ENCODE measurements at places on chromosomes 2 and 18.

GRCh38 chr2:46813020-46813415, 102.6 kb downstream of the MCFD2 start:
- no peak for DNase-seq

GRCh38 chr2:220044383-220044782, 417.0 kb downstream of the SLC4A3 start:
- DNase-seq: no peak

DNA sequence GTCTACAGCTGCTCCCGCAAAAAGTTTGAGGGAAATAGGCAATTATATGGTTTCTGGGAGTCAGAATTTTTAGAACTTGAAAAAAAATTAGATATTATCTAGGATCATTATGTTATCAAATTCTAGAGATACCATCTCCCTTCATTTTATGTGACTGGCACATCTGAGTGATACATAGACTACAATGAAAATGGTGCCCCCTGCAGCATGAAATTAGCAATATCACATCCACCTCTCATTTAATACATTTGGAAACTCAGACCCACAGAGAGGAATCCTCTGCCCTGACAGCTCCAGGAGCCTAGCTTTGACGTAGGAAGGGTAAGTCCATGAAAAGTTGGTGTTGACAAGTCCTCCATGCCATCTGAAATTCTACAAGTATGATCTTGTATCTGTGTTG, 381.6 kb downstream of the SUCLG1 start:
- no peak for DNase-seq

DNA sequence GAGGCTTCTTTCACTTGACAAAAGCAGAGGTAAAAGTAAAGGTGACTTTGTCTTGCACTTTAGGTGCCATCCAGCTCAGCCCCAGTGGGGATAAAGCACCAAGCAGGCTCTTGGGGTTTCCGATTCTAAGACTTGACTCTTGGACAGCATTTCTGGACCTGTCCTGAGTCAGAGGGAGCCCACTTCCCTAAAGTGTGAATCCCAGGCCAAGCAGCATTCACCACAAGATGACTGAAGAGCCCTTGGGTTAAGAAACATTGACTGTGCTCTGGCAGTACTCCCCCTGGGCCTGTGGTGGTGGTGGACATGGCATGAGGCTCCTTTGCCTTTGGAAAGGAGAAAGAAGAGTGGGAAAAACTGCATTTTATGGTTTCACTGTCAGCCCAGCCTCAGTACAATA, 638.0 kb upstream of the VRK2 start:
- no peak for DNase-seq

DNA sequence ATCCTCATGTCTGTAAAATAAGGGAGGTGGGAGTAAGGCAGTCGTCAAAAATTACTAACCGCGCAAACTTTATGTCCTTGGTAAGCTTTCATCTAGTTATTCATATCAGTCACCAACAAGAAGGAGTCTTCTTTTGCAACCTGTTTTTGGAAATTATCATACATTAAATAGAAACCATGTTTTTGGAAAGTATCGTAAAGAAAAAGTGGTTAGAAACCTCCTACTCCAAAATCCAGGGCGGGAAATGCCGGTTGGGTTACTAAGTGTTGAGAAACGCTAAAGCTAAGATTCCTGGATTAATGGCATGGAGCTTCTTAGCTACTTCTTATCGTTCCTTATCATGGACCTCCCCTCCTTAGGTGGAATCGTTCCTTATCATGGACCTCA, 778 bp downstream of the BBS5 start:
- no peak for DNase-seq

DNA sequence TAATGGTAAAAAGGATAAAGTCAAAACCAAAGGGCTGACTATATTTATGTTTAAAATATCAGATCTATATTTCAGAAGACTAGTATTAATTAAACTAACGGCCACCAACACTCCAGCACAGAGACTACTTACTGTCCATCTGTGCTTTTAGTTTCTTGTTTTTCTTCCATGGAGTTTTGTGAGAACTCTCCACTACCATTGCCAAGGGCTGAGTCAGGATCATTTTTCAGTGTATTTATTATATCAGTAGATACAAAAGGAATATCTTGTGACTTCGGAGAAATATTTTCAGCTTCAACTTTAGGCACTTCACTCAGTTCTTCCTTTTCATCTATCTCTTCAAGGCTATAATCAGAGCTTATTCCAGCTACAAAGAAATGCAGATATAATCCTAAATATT, 79.1 kb upstream of the GRB14 start:
- no peak for DNase-seq

DNA sequence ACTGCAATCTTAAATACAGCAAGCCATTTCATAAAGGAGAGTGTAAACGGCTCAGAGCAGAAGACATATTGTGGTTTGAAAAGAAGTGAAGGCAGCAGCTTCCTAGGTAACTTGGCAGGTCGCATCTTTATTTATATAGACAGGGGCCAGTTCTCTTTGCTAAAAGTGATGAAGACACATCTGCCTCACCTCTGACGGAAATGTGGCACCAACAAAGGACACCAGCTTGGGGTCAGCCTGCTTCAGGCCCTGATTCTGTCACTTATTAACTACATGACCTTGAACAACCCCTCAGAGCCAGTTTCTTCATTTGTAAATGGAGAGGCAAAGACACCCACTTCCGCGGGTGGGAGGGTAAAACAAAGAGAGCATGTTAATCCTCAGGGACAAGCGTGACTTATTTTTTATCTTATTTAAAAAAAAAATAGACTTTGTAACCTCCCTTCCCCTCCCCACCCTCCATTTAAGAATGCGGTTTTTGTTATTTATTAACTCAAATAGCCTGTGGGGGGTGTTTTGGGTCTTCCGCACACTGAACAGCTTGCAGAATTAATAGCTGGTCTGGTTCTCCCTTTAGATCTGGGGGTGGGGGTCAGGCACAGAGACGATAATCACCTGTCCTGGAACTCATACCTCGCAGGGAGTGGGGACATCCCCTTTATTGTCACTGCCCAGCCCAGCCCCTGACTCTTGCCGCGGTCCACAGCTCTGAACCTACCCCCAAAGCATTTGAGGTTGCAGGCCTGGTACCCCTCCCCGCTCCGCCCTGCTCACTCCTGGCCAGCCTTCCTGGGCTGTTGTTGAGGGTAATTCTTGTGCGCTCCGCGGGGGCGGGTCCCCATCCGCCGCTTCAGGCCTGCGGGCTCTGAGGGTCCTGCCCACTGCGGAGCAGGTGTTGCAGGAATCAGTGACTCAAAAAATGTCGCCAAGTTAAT, 64.2 kb upstream of the TMEM17 start:
- DNase-seq: no peak

GRCh38 chr2:177265824-177266817, 1.6 kb upstream of the NFE2L2 start:
- DNase-seq: no peak

DNA sequence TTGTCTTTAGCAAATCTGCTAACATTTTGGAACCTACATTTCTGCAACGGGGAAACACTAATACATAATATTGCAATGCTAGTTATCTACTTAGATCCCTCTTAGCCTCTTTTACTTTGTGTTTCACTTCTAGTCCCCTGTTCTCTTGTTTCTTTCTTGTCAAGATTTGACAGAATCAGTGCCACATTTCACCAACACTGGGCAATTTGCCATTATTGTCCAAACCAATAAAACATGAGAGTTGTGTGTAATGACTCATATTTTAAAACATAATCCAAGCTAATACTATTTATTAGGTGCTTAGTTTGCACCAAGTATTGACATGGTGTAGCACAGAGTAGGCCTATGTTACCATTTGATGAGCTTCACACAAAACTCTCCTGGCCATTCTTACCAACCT, 33.7 kb upstream of the ACVR1C start:
- no peak for DNase-seq

DNA sequence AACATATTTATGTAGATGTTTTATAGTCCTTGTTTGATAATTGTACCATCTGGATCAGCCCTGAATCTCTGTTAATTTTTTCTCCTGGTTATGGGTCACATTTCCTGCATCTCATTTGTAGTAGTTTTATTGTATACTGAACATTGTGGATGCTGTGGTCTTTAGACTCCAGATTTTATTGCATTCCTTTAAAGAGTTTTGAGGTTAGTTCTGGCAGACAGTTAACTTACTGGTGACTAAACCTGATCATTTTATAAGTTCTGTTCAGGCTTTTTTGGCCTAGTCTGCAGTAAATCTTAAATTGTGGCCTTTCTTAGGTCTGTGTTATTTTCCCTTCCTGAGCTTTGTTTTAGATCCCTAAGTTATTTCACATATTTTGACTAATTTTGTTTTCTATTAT, 84.3 kb downstream of the FANCL start:
- no peak for DNase-seq

DNA sequence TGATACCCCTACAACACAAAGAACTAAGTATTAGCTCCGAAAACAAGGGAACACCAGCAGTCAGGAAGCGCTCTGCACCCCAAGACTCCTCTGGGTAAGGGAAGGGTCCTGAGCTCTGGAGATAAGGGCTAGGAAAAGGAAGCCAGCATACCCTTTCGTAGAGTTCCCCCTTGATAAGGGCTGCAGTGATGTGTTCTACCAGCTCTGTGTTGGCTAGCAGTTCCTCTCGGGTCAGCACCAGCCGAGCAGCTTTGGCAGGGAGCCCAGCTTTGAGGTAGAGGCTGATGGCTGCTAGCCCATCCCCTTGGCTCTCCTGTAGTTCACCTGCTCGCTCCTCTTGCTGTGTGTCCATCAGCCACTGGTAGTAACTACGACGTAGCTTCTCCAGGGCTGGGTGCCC, 18.9 kb downstream of the KRTCAP3 start:
- no peak for DNase-seq

DNA sequence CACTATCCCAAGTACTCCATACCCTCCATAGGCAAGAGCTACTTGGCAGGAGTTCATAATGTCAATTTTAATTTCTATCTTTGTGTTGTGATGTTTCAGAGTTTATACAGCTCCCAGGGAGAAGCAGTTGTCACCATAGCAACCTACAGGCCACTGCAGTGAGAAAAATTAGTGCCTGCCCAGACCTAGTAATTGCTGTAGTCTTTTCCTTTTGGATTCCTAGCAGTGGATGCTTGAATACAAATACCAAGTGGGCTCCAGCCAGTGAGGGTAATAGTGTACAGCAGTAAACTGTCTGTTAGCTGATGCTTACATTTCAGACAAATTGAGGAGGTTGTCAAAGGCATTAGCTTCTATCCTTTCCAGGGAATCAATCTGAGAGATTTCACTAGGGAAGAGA, 26.7 kb downstream of the LHCGR start:
- DNase-seq: no peak

DNA sequence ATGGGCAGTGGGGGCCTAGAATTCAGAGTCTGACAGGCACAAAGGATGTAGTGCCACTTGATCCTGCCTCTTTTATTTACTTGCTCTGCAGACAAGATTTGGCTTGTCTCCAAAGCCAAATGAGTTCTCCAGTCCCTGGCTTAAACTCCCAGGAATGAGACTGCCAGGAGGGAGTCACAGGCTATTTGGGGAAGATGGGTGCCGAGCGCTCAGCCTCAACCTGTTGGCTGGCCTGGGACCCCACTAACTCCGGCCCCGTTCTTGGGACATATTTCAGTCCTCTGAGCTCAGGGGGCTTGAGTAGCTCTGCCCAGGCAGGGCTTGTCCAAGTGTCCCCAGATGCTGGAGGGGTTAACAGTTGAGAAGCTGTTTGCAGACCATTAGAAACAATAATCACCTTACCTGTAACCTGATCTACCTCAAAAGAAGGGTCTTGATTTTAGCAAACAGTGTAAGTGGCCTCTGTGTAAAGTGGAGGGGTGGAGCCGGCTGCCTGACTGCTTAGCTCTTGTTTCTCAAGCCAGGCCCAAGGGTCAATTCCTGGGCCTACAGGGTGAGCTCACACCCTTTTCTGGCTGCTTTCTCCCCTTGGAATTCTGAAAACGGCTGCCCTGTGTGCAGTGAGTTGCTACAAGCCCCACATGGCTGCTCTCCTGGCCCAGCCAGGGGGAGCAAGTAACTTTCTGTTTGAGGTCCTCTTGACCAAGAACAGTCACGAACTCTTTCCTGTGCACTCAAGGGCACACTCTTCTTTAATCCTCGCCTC, 27.1 kb upstream of the FZD5 start:
- DNase-seq: no peak

- peak; percentile 74 for DNase-seq
Observed at GRCh38 chr2:165648801-165649200, 145.2 kb downstream of the GALNT3 start.

DNA sequence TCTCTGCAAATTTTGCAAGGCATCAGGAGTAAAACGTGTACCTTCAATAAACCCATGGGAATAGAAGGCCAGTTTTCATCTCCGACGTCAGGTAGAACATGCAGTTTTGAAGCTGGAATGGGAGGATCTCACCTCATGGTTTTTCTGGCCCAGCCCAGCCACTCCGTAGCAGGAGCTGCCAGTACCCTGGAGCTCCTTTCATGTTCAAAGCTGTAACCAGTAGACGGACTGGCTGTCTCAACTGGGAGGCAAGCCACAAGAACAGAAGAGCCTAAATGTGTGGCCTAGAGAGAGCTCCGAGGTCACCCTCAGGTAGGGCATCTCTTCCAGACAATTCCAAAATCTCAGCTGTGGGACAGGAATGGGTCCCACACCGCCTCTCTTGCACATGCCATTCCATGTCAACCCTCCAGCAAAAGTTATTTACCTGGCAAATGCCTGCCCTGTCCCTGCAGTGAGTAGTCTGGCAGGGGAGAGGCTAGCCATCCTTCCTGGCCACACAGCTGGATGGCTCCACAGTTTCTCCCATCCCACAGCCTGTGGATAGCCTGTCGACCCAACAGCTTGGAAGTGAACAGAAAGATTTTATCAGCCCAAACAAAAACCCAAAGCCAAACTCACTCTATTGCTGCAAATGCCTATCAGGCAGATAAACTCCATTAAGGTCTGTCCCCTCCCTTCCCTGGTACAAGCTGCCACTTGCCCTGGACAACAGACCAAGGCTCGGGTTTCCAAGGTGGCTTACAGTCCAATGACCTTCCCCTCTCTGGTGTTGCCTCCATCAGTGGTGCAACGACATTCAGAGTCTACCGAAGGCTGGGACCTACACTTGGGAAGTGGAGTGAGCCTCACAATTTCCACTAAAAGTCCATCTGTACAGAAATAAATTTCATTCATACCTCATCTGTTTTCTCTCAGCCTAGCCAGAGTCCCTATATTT, 27.8 kb downstream of the CRACDL start:
- DNase-seq: no peak

DNA sequence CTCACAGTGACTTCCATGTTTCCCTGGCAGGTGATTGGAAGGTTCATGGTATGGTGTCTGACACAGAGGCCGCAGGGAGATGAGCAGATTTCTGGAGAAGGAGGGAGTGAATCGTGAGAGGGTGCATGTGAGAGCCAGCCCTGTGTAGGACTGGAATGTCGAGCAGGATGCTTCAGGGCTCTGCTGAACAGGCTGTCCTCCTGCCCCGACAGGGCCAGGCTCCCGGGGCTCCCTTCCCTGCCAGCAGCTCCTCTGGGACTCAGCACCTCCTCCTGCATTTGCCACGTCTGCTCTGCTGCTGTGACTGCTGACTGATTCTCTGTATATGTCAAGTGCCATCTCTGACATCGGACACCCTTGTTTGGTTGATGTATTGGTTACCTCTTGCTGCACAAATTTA, 38.5 kb upstream of the INHBB start:
- DNase-seq: no peak

- no peak for DNase-seq
Observed at GRCh38 chr2:31525876-31526275, 54.9 kb downstream of the SRD5A2 start.

Measured in hippocampal formation (tissue), 2 donors.